BJ (cell line): ENCODE measurements at places on chromosomes 4 and X.
A peak's percentile ranks its signal among the peaks of the same experiment; 100 is the strongest.

- DNase-seq: no peak
Observed at GRCh38 chrX:106780264-106780663, 22.2 kb upstream of the TBC1D8B start.

DNA sequence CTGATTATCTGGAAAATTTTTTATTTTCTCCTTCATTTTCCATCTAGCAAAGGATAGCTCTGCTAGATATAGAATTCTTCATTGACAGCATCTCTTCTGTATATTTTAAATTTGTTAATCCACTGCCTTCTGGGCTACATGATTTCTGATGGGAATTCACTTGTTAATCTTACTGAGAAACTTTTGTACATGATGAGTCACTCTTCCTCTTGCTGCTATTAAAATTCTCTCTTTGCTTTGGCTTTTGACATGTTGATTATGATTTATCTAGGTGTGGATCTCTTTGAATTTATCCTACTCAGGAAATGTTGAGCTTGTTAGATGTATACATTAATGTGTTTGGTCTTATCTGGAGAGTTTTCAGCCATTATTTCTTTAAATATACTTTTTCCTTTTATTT is 27.5 kb downstream of the OR13H1 start:
- no peak for DNase-seq

DNA sequence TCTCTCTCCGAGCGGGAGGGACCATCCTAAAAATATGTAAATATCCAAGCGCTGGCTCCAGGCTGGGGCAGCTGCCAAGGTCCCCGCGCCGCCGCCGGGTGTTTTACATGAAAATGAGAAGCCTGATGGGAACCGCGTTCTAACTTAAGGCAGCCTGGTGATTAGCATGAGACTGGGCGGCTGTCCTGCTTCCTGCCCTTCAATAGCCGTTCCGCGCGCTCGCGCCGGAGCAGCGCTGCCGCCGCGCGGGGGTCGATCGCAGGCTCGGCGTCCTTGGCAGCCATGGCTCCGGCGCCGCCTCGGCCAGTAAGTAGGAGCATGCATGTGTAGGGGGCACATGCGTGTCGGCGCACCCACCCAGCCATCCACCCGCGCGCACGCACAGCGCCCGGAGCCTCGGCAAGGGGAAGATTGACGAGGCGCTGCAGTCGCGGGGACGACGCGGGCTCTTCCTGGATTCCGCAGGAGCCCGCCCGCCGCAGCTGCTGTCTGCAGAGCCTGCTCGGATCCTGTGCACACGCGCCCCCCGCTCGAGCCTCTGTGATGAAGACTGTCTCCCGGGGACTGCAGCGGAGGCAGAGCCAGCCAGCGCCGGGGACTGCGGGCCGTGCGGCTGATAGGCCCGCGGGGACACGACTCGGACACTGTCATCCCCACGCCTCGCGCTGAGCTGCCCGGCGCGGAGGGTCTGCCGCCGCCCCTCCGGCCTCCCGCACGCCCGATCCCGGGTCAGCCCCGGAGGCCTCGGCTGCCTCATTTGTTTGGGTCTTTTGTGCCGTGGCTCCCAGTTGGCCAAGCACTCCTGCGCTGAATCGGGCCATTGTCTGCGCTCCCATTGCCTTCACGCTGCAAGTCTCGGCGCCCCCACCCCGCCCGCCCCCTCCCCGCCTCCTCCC is 734 bp downstream of the STOX2 start:
- no peak for DNase-seq

GRCh38 chr4:94277534-94277933 is 65.1 kb downstream of the HPGDS start:
- no peak for DNase-seq

- no peak for DNase-seq
Observed at GRCh38 chr4:119489305-119489704, 139.3 kb downstream of the PDE5A start.

DNA sequence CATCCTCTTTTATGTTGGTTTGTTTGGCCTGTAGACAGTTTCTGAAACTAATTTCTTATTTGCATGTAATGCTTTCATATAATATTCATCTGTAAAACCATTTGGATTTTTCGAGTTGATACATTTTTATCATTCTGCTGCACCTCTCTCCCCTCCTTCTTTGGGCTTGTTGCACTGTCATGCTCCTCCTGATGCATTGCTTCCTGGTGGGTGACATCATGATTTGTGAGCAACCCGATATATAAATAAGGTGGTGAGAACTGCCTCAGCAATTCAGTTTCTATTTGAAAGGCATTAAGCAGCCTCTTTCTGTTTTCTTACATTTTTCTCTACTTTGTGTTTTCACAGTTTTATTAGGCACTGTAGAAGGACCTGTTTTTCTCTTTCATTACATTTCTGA is 515.7 kb downstream of the RPA4 start:
- peak; percentile 12 for DNase-seq

- DNase-seq: peak; percentile 37
Observed at GRCh38 chr4:156710365-156711192, 261.0 kb downstream of the PDGFC start.

GRCh38 chr4:150784305-150784704 is 202.4 kb downstream of the MAB21L2 start:
- DNase-seq: no peak

- DNase-seq: no peak
Observed at GRCh38 chr4:14431155-14432134, 570.8 kb upstream of the CPEB2 start.

DNA sequence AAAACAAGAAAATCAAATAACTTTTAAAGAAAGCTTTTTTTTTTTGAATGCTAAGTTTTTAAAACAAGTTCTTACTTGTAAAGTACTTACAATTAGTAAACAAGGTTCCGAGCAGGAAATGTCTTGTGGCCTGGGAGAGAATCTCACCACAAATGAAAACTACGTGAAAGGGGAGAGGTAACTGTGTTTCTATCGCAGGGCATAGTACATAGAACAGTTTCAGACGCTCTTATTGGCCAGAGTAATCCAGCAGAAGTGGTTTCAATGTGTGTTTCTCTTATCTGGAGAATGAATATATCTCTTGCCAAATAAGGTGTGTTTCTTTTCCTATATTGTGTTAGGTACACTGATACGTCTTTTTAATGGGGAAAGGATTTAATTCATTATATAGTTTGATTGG is at the start of gene PLAC8:
Gene PLAC8, minus strand, starts transcription at position 154 of the 400 bp plus-strand sequence. CDS start 6,808 bp downstream, outside the sequence.
- DNase-seq: no peak

GRCh38 chr4:150160473-150160872 is 82.2 kb downstream of the DCLK2 start:
- DNase-seq: no peak

GRCh38 chr4:48905363-48906015 is 1.1 kb downstream of the OCIAD2 start:
- no peak for DNase-seq

DNA sequence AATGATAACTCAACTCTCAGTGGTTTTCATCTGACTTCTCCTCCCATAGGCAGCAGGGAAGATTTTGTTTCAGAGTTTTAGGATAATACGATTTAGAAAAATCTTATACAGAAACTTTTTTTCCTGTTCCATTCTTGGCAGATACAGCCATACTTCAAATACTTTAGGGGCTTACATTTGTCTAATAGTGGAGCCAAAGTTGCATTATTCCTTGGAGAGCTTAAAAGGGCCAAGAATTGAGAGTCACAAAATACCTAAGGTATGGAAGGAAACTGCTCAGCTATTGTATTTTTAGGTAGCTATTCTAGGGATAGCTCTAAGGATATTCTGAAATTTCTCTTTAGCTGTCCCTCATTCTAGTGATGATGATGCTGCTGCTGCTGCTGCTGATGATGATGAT is 132.9 kb upstream of the PTCHD1 start:
- DNase-seq: no peak

DNA sequence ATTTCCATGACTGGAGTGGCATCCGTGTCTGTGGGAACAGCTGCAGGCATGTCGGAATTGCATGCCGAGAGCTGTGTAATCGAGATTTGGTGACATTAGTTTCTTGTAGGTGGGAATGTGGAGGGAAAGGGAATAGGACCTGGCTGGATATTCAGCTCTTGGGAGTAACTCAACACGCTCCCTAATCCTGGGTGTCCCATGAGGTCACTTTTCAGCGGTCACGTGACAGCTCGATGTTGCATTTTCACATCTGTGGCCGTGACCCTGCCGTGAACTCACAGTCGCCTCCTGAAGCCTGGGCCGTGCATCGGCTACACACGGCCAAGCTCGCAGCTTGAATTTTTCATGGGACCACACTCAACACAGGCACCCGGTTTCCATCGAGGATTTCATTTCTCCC is 25.8 kb upstream of the PSAPL1 start:
- no peak for DNase-seq

- DNase-seq: no peak
Observed at GRCh38 chr4:22637306-22637705, 55.4 kb upstream of the GBA3 start.

- no peak for DNase-seq
Observed at GRCh38 chr4:110850461-110851442, 227.9 kb upstream of the PITX2 start.

GRCh38 chr4:45855857-45856256 is 268.0 kb downstream of the GABRG1 start:
- no peak for DNase-seq

DNA sequence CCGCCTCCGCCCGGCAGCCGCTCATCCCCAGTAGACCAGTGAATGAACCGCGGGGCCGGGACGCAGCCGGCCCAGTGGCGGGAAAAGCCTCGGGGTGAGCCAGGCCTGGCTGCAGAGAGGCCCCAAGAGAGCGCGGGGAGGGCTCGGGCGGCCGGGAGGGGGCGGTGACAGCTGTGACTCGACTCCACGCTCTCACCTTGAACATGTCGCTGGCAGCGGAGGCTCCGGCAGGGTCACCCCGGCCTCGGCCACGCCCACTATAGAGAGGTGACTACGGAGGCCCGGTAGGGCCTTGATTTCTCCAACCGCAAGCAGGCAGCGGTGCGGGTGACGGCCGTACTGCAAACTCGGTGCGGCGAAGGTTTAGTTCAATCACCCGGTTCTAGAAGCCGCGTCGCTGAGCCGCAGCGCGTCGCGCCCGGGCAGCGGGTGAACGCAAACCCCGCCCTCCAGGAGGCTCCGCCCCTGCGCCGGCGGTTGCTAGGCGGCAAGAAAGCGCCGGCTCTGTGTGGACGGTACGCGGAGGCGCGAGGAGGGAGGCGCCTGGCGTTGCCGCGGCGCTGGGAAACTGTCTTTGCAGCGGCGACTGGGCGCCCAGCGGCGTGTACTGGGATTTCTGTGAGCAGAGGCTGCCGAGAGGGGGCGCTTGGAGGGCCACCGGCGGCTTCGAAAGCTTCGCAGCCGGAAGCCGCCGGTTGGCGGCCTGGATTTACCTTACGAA is at the start of the genes APOO and CXorf58:
Gene APOO, minus strand, starts transcription at position 441 of the 721 bp plus-strand sequence. Its CDS starts 236 bp downstream, at position 205.
Gene CXorf58, plus strand, starts transcription at position 509 of the 721 bp plus-strand sequence. CDS start 2,297 bp downstream, outside the sequence.
- DNase-seq: no peak

- DNase-seq: no peak
Observed at GRCh38 chr4:38400946-38401345, 263.1 kb upstream of the KLF3 start.

GRCh38 chr4:151939670-151940069 is 178.9 kb upstream of the GATB start:
- DNase-seq: no peak

GRCh38 chr4:60033826-60034225 is 1166.3 kb upstream of the ADGRL3 start:
- no peak for DNase-seq

DNA sequence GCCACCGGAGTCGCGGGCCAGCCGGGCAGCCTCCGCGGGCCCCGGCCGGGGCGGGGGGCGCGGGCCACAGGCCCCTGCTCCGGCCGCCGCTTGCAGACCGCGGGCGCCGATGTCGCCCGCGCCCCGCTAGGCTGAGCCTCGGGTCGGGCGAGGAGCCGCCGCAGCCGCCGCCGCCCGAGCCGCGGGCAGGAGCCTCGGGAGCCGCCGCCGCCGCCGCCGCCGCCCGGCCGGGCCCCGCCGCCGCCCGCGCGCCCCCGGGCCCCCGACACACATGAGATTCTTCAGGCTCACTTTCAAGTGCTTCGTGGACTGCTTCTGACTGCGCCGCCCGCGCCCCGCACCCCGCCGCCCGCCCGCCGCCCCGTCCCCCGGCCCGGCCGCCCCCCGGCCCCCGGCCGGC is 345 bp downstream of the SLC6A8 start:
- no peak for DNase-seq

DNA sequence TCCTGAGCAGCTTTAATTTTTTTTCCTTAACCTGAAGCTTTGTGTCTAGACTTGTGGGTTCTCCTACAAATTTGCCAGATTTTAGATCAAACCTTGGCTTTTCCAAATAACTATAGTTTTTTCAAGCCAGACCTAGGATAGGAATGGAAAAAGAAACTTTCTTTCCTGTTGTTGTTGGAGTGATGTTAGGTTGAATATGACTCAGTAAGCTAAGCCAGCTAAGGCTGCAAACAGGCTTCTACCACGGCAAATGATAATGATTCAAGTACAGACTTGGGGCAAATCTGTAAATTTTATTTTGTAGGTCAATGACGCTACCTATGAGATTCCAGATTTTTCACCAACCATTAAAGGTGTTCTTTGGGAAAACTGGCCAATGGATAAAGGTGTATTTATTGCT is 45.6 kb downstream of the WDR19 start:
- DNase-seq: no peak

DNA sequence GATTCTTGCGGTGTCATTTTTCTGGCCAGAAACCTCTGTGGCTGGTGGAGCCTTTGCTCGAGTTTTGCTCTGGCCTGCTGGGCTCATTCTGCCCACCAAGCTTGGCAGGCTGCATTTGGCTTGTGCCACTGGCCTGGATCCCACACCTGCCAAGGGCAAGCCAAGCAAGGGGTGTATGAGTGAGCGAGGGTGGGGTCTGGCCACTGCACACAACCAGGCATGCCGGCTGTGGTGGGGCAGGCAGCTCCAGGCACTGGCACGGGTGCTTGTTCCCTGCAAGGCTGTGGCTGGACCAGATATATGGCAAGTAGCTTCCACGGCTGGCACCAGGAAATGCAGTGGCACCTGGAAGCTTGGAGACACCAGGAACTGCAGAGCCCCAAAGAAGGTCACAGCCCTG is 68.6 kb upstream of the PPP3CA start:
- no peak for DNase-seq

- no peak for DNase-seq
Observed at GRCh38 chrX:110346681-110347080, 12.0 kb upstream of the RTL9 start.

- DNase-seq: no peak
Observed at GRCh38 chrX:109826954-109827708, 94.1 kb upstream of the ACSL4 start.

- DNase-seq: no peak
Observed at GRCh38 chr4:150327262-150327780, 249.1 kb downstream of the DCLK2 start.

DNA sequence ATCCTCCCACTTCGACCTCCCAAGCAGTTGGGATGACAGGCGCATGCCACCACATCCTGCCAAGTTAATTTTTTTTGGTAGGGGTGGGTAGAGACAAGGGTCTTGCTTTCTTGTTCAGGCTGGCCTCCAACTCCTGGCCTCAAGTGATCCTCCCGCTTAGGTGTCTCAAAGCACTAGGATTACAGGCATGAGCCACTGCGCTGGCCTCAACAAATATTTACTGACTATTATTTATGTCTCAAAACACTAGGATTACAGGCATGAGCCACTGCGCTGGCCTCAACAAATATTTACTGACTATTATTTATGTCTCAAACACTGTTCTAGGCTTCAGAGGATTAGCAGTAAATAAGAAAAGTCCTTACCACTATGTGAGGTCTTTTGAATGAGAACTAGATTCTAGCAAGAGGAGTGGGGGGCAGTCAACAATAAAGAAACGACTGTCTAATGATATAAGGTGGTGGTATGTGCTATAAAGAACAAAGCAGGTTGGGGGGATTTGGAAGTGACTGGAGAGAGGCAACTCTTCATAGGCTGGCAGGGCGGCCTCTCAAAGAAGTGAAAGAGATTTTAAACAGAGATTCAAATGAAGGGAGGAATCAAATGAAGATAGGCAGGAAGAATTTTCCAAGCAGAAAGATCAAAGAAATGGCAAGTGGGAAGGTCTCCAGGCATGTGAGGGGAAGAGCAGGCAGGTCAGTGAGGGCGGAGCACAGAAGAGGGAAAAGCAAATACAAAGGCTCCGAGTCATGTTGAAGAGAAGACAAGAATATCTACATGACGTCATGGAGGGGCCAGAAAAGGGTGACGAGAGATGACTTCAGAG is 12.7 kb upstream of the ACSL1 start:
- no peak for DNase-seq
